ENCODE measurements at places on chromosomes 11 and 22. TPM values are rescaled to one million over a fixed set of nuclear protein-coding genes. Genes with fewer than 3 reads are reported as not detected.

DNA sequence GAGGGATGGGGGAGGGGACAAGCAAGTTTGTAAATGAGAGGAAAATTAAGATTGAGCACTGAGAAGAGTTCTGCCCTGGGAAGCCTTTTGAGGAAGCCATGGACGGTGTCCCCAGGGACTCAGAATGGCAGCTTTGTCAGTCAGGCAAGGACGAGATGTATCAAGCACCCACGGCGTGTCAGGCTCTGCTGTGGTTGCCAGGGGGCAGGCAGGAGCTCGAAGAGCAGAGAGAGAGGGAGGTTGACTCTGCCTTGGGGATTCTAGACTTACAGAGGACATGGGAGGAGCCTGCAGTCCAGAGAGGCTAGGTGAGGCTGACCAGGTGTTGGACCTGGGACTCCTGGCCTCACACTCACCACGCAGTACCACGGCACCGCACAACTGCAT, 29.1 kb upstream of the SYT7 start:
- no peak for DNase-seq

DNA sequence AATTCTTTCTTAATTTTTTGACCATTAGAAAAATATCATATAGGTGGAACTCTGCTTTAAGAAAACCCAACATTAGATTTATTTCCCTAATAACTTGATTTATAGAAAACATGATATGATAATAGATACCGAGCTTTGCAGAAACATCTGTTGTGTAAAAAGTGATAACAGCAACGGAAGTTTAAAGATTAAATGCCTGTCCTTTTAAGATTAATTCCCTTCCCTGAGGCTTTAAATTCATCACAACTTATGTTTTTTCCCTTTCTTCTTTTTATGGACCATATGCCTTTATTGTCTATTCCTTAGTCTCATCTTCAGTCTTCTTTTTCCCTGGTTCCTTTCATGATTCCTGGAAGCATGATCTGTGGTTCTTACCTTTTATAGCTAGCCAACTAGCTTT, 1.9 kb downstream of the USP47 start:
- DNase-seq, result no peak

GRCh38 chr11:34583818-34584217, 37.1 kb upstream of the EHF start:
- DNase-seq, result no peak

DNA sequence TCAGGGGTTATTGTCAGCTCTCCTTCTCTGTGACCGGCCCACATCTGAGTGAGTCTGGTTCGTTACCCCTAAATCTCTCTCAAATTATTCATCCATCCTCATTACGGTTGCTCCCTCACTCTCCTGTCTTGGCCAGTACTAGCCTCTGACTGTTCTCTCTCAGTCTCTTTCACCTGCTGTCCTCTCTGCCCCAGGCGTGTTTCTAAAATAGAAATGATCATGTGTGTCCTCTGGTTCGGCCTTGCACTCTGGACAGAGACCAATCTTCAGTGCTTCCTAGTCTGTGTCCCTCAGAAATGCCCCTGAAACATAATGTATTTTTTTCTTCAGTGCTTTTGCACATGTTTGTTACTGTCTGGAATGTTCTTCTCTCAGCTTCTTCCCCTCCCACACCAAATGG, 4.9 kb downstream of the PSMD13 start:
- no peak for DNase-seq

DNA sequence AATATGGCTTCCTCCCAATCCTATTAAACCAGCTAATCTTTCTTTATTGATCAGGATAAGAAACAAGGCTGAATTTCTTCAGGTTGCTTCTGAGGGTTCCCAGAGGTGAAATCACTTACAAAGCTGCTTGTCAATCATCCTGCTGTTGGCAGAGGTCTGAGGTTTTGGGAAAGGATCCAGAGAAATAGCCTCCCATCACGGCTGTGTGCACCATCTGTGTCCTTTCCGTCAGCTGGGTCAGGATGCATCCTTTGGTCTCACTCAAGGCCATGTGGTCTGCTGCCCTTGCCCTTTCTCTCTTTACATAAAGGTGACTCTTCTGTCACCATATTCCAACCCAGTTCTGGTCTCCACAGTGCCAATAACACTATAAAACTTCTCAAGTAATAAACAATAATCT, 113.4 kb upstream of the TEAD1 start:
- DNase-seq, result no peak

Gene LUZP2
- total RNA-seq, result not detected

Gene TRPC6
- 0.15 TPM for total RNA-seq

Measured in natural killer cell (primary cell).